ENCODE measurements at places on chromosomes 5 and 9.

GRCh38 chr9:106728860-106729259, 134.1 kb upstream of the ZNF462 start:
- no peak for DNase-seq

DNA sequence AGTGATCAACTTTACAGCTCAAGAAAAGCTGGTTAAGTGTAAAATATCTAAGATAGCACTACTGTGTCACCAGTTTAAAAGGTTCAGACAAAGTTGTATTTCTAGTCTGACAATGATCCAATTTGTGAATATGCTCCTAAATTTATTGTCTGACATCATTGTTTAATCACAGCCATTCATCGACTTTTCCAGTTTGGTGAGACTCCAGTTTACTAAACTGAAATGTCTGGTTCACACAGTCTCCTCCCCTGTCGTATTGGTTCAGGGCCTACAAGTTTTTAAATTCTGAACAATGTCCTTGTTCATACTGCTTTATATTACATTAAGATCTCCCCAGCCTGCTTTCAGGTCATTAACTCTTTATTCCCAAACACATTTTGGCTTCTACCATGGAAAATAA, 161.4 kb downstream of the CHSY3 start:
- no peak for DNase-seq

GRCh38 chr9:80383331-80383730, 811.6 kb downstream of the TLE4 start:
- no peak for DNase-seq

DNA sequence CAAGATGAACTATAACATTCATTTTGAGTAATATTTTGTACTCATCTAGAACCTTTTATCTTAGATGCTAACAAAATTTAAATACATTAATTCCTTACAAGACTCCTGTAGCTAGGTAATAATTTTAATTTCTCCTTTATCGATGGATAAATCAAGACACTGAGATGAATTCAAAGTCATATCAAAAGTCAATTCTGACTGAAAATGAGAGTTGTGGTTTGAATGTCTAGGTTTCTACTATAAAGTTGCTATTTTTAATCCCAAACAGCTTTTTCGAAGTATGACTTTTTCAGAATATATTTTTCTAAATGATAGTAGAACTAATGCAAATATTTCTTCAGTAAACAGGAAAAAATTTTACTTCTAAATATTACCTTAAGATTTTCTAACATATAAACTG, 491.7 kb upstream of the FAM174A start:
- no peak for DNase-seq

- DNase-seq = no peak
Measured at GRCh38 chr9:755454-756381, 85.8 kb upstream of the DMRT1 start.

GRCh38 chr5:83471405-83472212, at the start of gene VCAN:
VCAN (plus strand) TSS chr5:83471744; CDS start chr5:83483519, 11,775 bp downstream.
- peak; percentile 39 for DNase-seq

GRCh38 chr9:80794197-80794596, 895.1 kb downstream of the TLE1 start:
- no peak for DNase-seq

DNA sequence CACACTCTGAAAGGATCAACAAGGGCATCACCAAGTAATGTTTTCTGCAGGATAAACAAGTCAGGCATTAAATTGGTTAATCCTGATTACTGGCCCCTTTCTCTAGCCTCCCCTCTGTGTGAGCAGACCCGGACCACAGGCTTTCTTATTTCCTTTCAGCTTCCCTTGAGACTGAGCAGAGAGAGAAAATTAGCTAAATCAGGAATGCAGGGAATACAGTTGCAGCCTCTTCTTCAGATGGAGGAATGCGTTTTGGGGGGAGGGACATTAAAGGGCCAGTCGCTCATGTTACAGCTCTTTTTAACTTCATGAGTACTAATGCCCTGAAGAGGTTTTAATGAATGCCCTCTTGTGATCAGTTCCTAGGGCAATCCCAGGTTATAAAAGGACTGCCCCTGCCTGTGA, 19.8 kb downstream of the PCDHAC2 start:
- no peak for DNase-seq

GRCh38 chr9:125663127-125663526, 43.9 kb downstream of the MAPKAP1 start:
- peak; percentile 7 for DNase-seq
